BE2C (cell line): ENCODE measurements at places on chromosomes 5 and 9.

GRCh38 chr5:14818931-14819790, 52.4 kb downstream of the ANKH start:
- no peak for DNase-seq

- no peak for DNase-seq
These were observed 478.4 kb upstream of the DAP start for GRCh38 chr5:11239261-11240015.

- DNase-seq = no peak
These were observed 45.1 kb upstream of the ROR2 start for GRCh38 chr9:91995000-91995655.

DNA sequence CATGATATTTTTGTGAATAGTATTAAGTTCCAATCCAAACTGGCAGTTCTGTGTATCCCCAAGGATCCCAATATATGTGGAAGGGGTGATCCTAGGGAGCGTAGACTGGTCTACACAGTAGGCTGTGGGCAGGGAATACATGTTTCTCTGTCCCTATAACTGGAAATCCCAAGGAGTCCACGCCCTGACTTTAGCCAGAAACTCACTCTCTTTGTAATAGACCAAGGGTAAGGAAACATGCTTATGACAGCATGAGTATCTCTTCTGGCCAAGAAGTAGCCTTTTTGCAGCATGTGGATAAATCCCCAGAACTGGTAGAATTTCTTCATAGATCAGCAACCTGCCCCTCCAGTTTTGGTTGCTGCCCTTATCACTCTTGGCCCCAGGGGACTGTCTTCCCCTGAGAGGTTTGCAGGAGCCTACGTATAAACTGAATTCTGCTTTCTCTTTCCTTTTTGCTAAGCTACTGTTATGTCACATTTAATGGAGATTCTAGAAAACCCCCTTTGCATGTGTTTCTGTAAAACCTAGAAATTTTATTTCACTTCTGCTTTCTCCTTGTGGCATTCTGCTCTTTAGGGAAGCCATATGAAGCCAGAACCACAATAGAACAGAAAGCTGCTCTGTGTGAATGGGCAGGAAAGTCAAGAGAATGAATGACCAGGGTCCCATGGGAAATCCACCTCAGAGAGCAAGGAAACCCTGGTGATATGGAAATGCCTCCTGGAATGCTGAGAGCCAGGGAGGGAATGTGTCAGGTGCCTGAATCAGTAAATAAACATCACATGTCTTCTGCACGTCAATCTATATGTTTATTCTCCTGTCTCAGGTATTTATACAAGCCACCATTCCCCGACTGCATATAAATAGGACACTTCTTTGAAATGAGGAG, 3.5 kb downstream of the IFNA2 start:
- no peak for DNase-seq

DNA sequence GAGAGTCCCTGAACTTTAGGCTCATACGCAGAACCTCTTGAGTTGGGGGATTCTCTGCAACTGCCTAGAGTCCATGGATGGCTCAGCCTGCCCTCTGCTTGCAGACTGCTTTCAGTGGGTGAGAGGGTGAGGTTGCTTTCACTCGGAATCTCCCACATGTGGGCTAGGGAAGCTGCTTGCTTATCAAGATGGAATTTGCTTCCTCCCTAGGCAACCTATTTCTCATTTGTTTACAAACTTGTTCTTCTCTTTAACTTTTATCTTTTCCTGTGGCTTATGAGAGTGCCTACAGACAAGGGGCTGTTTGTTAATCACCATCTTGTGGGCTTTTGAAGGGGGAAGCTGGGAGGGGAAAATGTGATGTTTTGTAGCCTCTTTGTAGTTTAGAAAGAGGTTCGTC, 10.0 kb downstream of the TLE4 start:
- peak; percentile 24 for DNase-seq

- DNase-seq = peak; percentile 81
These were observed 77.7 kb downstream of the RGS3 start for GRCh38 chr9:113541019-113541900.

DNA sequence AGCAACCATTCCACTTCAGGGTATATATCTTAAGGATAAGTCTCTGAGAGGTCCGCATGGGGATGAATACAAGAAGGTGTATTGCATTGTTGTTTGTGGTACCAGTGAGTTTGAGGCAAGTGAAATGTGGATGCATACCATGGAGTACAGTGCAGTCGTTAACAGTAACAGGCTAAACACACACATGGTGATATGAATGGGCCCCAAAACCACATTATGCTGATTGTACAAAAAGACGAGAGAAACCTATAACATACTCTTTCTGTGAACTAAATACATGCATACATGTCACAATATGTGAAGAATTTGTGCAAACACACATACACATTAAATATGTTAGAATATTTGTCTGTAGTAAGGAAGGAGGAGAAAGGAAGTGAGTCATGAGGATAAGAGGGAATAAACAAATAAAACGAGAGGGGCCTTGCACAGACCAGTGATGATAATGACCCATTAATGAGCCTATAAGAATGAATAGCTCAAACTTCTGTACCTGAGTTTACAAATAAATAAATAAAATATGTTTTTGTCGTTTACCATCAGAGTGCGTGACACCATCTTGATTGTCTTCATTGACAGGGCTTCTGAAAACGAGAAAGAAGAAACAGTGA, 66.5 kb upstream of the RICTOR start:
- DNase-seq = no peak

GRCh38 chr9:127818574-127818973, 15.9 kb downstream of the FPGS start:
- no peak for DNase-seq

GRCh38 chr5:150574818-150575547, 65.5 kb upstream of the SYNPO start:
- DNase-seq = peak; percentile 84

- DNase-seq = no peak
These were observed 57.4 kb upstream of the PTCH1 start for GRCh38 chr9:95574176-95574575.

- DNase-seq = no peak
These were observed 389.2 kb upstream of the FTMT start for GRCh38 chr5:121462441-121462840.

DNA sequence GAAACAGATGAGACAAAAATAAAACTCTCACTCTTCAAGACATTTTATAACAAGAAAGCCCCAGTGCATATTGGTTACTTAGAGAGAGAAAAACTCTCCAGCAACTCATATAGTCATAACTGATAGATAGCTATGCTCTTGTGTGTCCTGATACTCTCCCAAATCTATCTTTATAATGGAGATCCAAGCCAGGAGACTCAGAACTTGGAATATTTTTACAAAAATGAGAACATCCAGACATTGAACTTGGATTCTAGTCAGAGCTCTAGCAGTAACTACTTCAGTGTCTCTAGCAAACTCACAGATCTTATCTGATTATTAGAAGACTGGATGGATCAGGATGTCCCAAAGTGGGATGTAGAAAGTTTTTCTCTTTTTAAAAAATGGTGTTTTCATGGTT, 412.7 kb upstream of the BRINP1 start:
- no peak for DNase-seq

DNA sequence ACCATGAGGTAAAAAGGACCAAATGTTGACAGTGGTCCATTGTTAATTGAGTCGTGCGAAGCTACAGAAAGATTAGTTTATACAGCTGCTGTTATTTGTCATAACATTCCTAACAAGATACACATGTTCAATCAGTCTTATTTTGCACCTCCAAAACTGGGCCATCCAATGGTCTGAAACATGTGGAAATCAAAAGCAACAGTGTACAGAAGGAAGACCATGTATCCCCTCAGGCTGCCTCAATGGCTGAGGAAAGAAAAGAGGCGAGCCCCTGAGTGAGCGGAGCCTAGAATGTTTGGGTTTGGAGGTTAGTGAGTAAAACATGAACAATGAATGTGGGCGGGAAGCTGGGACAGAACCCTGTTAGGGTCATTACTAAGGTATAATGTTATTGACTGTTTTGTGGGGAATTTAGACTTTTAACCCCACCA, 35.6 kb downstream of the NFIB start:
- DNase-seq = no peak

DNA sequence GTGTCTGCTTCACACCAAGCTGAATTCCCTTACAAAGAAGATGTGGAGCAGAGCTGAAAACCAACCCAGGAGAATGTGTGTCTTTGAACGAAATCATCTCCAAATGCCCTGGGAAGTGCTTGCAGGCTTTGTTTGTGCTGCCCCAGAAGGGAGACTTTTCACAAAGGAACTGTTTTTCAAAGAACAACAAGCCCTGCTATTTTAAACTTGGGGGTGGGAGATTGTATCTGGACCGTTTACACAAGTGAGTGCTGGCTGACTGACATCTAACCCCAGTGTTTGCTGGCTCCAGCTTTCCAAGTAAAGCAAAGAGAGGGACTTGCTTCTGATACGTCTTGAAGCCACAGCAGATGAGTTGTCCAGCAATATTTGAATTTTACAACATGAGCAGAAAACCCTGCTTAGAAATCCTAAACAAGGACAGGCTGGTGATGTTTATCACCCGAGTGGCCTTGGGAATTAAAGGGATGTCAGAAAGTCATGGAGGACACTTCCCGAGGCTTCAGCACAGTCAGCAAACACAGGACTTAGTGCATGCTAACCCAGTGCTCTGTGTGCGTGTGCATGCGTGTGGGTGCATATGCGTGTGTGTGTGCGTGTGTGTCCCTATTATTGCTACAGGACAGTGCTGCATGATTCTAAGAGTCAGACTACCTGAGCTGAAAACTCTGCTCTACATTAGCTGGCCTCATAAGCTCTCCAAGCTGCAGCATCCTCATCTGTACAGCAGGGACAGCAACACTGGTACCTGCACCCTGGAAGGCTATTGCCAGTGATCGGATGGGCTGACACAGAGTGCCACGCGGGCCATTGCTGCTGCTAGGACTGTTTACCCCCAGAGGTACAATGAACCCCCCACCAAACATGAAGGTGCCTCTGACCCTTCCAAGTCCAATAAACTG, 1.4 kb downstream of the ADAMTS12 start:
- DNase-seq = no peak

- no peak for DNase-seq
These were observed 42.7 kb downstream of the FBXL17 start for GRCh38 chr5:108339220-108339619.

DNA sequence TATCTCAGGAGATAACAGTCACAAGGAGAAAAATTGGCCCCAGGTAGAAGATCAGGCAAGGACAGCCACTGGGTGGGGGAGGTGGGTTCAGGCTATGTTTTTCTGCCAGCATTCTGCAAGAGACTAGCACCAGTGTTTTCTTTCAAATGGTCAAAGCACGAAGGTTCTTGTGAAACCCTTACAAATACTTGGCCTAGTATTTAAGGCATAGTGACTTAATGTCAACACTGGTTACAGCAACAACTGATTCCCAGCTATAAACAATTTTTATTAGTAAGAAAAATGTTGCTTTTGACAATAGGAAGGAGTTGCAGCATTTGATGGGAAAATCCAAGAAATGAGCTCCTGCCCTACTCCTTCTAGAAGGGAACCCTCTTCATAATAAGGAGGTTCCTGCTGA, 349.6 kb downstream of the SLIT3 start:
- DNase-seq = no peak

GRCh38 chr9:90325913-90326653, 316.5 kb downstream of the DIRAS2 start:
- DNase-seq = no peak

GRCh38 chr9:134205672-134206310, 41.4 kb upstream of the RNU6ATAC start:
- peak; percentile 28 for DNase-seq

DNA sequence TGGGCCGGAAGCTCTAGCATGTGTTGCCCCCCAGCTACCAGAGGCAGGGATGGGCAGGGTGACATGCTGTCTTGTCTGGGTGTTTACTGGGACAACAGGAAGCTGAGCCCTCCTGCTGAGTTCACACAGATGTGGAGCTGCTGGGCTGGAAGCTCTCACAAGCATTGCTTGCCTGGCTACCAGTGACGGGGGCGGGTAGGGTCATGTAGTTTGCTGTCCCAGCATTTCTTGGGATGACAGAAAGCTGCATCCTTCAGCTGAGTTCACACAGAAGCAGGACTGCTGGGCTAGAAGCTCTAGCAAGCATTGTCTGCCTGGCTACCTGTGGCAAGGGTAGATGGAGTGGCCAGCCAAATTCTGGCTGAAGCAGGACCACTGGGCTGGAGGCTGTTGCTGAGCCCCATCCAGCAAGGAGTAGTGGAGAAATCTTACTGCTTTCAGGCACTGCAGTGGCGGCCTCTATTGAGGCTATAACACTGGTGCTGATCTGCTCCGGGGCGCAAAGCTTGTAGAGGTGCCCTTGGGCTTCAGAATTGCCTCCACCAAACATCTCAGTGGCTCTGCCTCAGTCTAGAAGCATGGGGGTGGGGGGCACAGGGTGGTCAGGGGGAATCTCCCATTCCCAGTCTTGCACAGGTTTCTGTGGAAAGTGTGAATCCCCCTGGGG, 25.1 kb downstream of the POLK start:
- peak; percentile 7 for DNase-seq

- DNase-seq = no peak
These were observed 34.2 kb downstream of the MTAP start for GRCh38 chr9:21836437-21837161.

- DNase-seq = peak; percentile 93
These were observed at the start of gene TBC1D13 for GRCh38 chr9:128786681-128787601. TBC1D13 (plus strand) TSS chr9:128787253; CDS start chr9:128787354, 101 bp downstream.

DNA sequence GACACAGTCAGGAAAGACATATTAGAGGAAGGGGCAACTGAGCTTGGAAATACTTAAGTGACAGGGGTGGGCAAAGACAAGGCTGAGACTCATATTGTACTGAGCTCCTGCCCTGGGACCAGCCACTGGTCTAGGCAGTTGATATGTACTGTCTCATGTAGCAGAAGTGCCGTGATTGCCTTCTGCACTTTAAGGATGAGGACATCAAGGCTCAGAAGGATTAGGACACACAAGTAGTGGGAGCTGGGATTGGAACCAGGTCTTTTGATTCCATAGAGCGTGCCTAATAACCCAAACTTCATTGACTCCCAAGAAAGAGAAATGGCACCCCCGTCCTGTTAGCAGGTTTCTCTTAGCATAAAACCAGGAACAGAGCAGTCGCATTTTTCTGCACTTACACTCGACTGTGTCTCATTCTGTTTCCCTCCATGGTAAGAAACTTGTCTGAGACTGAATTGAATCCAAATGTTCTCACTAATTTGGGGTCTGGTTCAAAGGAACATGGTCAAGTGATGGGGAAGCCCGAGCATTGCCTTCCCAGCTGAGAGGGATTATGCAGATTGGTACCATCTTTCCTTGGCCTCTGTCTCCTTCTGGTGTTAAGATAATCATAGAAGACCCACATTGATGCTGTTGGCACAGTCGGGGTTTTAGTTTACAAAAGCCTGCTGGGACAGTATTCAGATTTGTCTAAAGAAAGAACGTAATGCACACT, 70.4 kb downstream of the ANGPTL2 start:
- no peak for DNase-seq

- no peak for DNase-seq
These were observed 145.7 kb upstream of the SMIM23 start for GRCh38 chr5:171639966-171640365.
